ENCODE measurements at places on chromosomes 7 and 10.

- DNase-seq = no peak
These were observed 73.4 kb downstream of the SGMS1 start for GRCh38 chr10:50550291-50550839.

DNA sequence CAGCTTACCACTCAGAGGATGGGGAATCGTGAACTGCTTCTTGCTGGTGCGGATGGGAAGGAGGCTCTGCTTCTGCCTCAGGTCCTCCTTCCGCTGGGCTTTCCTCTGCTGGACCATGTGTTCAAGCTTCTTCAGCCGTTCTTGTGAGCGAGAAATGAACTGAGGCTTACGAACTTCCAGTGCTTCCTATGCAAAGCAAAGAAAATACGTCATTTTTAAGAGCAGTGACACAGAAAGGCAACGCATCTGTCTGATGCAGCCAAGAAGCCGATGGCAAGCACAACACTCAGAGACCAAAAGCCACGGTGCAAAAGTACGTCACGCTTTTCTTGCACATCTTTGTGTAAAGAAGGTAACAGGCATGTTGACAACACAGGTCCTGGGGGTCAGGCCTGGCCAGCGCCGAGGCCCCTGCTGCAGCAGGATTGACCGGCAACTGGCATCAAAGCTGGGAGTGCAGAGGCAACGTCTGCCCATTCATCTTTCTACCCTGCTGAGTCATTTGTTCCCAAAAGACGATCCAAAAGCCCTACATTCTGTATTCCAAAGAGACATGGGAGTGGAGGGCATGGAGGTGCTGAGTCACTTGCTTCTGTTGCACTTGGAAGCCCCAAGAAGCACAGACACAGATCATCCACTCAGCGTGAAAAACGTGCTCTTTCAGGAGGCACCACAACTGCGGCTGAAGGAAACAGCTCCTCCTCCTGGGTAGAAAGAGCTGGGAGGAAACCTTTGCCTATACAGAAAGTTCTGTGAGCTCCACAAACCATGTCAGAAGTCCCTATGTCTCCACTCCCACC lies 71.0 kb upstream of the ADAM12 start:
- DNase-seq = no peak

DNA sequence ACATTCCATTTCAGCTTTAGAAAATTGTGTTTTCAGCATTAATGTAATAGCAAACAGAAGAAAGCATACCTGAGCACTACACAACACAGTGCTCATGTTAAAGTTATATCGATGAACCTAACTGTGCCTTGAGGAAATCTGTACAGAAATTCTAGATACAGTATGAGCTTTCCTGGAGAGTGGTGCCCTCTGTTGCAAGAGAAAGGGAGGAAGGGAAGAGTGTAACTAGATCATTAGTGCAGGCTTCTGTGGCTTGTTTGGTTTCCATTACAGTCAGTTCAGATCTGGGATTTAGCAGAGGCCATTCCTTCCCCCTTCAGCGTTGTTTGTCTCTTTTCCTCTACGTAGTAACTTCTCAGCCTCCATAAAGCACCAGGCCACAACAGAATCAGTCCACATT lies 139.7 kb downstream of the HTR7 start:
- no peak for DNase-seq

DNA sequence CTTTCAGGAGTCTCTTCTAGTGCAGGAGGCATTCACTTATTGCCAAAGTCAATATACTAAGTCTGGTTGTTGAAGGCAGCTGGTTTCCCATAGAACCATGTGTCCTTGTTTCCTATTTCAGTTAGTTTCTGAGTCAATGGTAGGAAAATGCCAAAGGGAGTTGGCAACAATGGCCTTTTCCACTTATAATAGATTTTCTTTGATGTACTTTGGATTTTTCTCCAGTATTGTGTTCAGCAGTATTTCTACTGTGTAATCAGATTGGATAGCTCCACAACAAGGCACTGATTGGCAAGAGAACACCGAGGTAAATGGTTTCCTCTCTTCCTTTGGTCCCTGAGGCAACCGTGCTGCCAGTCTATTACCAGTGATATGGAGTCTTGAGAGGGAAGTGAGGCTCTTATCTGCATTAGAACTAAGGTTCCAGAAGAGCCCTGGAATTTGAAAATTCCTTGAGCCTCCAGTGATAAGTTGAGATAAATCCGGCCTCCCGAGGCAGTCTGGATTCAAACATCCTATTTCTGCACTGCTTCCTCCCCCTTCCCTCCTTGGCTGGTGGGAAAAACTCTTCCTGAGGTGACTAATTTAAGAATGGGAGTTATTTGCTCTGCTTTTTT lies 7.9 kb upstream of the SEPTIN7 start:
- DNase-seq = no peak

DNA sequence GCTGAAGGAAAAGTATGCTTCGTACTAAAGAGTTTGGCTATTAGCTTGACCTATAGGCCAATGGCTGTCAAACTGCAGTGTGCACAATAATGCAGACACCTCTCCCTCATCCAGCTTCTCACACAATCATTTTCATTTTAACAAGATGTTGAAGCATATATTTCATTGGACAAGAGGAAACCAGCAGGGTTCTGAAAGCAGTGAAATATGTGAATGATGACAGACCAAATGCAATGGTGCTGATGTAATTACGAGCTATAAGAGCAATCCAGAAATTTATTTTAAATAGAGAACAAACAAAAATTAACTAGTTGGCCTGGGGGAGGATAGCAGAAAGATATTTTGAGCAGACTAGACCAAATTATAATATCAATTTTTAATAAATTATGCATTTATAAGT lies 331.5 kb upstream of the AKR1E2 start:
- no peak for DNase-seq

DNA sequence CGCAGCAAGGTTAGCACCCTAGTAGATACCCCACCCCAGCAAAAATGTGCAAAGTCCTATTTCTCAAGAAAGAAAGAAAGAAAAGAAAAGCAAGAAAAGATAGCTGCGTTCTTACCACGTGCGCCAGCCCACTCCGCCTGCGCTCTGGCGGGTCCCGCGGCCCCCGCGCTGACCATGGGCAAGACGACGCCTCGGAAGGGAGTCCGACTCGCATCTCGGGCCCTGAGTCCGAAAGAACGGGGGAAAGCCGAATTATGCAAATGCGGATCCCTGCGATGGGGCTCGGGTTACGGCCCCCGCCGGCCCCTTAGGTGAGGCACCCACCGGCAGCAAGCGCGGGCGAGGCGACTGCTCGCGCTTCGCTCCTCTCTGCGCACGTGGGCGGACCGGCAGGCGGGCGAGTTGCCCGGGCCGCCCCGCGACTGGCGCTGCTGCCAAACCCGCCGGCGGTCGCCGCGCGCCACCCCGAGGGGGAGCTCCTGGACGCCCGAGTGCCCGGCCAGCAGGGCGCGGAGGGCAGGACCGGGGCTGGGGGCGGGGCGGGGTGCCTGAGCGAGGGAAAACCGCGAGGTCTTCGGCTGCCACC lies 2.4 kb upstream of the EGR2 start:
- DNase-seq = peak; percentile 60

DNA sequence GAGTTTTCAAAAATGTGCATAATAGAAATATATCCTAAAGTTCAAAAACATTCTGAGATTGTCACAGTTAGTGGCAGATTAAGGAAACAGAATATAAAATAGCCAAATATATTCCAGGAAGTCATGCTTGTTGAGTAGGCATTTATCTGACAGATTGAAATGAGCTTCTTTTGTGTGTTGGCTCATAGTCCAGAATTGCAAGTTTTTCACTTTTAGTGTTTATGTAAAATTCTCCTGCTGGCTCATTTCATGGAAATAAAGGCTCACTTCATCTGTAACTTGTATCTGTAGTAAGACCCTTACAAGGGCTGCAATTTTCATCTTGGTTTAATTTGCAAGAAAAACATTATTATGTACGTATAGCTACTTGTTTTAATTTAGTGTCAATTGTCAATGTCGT lies 93.5 kb downstream of the MCU start:
- DNase-seq = no peak

- DNase-seq = no peak
These were observed 78.3 kb downstream of the ATRNL1 start for GRCh38 chr10:115171392-115171960.

DNA sequence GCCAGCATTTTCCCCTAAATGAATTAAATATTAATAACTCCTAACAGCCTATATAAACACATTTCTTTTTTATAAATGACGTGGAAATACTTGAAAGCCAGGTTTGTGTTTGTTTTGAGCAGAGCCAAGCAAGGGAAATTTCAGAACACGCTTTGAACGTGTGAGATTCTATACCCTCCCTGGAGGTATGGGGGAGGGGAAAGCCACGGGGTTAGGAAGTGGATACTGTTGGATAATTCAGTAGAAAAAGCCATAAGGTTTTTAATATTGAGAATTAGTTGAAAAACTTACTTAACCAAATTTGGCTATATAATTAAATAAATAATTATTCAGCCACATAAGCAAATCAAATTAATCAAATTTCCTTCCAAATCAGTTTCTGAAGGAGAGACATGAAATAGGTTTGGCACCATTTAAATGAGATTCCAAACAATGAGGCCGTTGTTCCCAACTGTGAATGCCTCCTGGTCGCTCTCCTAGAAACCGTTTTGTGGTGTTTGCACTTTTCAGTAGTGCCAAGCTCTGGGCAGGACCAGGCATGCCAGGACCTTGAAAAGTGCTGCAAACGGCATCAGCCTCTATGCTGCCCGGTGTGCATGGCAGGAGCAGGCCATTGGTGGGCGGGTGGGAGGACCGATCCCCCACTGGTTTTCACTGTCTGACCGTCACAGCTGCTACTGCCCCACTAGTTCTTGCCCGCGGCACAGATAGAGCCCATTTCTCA lies 88.1 kb downstream of the SEPTIN14 start:
- no peak for DNase-seq

- no peak for DNase-seq
These were observed 59.6 kb downstream of the ADRB1 start for GRCh38 chr10:114103284-114103683.

DNA sequence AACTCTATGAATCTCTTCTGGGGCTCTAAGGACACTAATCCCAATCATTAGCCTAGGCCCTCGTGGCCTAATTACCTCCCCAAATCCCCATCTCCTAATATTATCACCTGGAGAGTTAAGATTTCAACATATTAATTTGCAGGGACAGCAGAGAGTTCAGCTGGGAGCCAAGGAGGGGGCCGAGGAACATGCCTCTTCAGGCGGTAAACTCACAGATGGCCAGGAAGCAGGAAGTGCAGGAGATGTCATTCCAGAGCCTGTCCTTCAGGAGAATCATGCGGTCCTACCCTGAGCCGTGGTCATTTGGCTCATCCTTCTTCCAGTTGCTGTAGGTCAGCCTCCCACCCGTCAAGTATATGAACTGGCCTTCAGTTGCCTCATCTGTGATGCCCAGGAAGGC lies 21.9 kb upstream of the SFTPA2 start:
- DNase-seq = no peak

- DNase-seq = no peak
These were observed 66.4 kb downstream of the ST8SIA6 start for GRCh38 chr10:17387861-17388503.

DNA sequence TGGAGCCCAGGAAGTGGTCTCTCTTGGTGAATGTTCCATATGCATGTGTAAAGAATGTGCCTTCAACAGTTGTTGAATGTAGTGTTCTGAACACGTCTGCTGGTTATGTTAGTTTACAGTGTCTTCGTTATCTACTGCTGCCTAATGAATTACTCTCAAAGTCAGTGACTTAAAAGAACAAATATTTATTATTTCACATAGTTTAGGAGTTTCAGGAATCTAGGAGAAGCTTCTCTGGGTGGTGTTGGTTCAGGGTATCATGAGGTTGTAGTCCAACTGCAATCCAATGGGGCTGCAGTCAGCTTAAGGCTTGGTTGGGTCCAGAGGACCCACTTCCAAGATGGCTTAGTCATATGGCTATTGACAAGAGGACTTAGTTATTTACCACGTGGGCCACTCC lies 36.6 kb upstream of the IGFBP3 start:
- no peak for DNase-seq

DNA sequence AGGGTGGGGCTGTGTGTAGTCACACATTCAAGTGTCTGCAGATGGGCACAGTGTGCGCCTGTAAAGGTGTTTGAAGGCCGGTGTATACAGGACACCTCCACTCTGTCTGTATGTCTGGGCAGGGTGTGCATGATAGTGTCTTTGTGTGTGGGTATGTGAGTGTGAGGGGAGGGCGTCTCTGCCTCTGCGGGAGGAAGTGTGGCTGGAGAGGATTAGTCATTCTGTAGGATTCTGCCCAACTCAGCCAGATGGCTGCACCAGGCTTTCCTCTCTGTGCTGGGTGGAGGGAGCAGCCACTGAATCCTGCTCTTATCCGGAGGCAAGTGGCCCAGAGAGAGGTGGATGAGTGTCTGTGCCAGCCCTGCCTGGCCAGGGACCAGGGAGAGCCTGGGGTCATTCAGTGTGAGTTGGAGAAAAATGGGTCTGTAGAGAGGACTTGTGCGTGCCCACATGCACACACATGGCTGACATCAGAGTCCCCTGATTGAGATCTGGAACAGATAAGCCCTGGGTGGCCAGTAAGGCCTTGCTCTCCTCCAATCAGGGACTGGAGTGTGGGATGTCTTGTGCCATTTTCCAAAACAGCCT lies 1.7 kb downstream of the SFXN3 start:
- peak; percentile 85 for DNase-seq

GRCh38 chr10:83218205-83218604 lies 921.1 kb upstream of the GHITM start:
- no peak for DNase-seq

DNA sequence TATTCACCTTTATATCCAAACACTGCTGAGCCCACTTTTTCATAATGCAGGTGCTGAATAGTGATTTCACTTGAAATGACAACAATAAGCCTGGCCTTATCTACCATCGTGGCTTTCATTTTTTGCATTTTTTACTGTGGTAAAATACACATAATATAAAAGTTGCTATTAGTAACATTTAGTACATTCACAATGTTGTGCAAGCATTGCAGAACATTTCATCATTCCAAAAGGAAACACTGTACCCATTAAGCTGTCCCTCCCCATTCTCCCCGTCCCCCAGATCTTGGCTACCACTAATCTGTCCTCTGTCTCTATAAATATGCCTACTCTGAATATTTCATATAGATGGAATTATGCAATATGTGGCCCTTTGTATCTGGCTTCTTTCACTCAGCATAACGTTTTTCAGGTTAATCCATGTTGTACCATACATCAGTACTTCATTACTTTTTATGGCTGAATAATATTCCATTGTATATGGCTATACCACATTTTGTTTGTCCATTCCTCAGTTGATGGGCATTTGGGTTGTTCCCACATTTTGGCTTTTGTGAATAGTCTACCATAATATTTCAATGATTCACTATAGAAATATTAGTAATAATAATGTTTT lies 68.5 kb upstream of the ARID5B start:
- DNase-seq = no peak

DNA sequence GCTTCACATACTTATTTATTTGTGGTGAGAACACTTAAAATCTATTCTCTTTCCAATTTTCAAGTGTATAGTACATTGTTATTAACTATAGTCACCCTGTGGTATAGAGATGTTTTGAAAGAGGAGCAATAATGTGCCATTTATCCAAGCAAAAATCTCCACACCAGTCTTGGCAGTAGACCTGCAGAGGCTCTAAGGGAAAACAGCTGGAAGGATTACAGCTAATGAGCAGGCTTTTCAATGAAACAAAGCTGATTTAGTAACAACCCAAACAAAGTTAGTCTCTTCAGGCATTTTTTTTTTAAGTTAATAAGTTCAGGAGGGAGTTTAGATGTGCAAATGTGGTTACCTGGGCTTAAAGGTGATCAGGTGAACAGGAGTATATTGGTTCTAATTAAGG lies 101.9 kb downstream of the EVX1 start:
- DNase-seq = no peak

GRCh38 chr7:101943889-101944600 lies 126.6 kb downstream of the CUX1 start:
- DNase-seq = no peak

All from left hindlimb (tissue), 1 donor.